GM20000 (cell line): ENCODE measurements at places on chromosomes 16 and 17.
A peak's percentile ranks its signal among the peaks of the same experiment; 100 is the strongest.

DNA sequence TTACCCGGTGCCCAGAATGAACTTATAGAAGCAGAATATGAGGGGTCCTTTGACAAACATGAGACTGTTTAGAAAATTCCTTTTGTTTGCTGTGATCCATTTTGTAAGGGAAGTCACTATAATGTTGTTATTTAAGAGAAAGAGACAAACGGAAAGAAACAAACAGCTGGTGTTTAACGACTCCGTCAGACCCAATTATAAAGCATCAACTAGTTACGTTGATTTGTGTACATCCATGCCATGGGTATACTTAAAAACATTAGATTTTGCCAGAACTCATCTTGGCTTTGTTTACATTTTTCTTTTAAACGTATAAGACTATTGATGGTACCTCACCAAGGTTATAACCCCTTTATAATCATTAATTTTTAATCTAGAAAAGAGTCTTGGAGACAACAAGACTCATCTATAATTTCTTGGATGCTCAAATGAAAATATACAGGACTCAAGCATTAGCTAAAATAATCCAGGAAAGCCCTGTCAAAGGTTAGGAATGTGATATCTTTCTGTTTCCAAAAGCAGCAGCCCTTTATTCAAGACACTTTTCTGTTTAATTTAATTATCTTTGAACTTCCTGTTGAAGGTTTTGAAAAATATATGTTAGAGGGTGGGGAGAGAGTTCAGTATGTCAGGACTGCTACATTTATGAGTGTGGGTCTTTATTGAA, 331.7 kb downstream of the WWOX start:
- no peak for DNase-seq

GRCh38 chr16:11201498-11202259, 54.3 kb downstream of the SOCS1 start:
- DNase-seq, result no peak

- no peak for DNase-seq
Observed at GRCh38 chr16:27364493-27365141, 37.4 kb upstream of the IL21R start.

- peak; percentile 89 for DNase-seq
Observed at GRCh38 chr16:88769617-88770460, 15.2 kb downstream of the PIEZO1 start.

- DNase-seq, result no peak
Observed at GRCh38 chr16:81041696-81042095, 6.1 kb downstream of the ATMIN start.

DNA sequence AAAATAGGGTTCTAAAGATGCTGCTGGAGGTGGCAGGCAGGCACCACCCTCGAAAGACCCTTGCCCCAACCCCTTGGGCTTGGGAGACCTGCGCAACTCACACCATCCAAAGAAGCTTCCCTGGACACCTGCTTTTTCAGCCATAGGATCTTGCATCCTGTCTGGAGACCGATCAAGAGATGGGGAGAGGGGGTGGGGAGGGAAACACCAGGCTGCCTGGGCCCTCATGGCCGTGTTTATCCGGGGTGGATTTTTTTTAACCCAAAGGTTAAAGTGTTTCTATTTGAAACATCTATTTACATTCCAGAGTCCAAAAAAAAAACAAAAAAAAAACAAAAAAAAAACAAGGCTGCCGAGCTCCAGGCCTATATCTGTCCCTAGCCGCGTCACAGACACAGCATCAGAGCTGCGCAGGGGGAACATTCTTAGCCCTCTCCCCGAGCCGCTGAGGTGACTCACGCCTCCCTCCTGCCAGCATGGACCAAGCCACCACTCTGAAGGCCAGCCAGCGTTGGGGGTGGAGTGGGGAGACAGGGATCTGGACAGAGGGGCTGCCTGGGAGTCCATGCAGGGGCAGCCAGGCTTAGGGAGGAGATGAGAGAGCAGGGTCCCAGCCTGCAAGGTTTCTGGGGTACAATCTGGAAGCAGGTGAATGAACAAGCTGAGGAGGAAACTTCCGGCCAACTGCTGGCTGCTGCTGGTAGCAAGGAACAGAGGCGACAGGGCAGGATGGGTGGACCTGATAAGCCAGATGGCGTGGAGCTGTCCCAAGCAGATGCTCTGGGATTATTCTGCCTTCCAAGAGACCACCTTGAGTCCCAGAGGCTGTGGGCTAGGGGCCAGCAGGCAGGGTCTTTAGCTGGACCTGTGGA, 14.8 kb downstream of the HDAC5 start:
- no peak for DNase-seq

DNA sequence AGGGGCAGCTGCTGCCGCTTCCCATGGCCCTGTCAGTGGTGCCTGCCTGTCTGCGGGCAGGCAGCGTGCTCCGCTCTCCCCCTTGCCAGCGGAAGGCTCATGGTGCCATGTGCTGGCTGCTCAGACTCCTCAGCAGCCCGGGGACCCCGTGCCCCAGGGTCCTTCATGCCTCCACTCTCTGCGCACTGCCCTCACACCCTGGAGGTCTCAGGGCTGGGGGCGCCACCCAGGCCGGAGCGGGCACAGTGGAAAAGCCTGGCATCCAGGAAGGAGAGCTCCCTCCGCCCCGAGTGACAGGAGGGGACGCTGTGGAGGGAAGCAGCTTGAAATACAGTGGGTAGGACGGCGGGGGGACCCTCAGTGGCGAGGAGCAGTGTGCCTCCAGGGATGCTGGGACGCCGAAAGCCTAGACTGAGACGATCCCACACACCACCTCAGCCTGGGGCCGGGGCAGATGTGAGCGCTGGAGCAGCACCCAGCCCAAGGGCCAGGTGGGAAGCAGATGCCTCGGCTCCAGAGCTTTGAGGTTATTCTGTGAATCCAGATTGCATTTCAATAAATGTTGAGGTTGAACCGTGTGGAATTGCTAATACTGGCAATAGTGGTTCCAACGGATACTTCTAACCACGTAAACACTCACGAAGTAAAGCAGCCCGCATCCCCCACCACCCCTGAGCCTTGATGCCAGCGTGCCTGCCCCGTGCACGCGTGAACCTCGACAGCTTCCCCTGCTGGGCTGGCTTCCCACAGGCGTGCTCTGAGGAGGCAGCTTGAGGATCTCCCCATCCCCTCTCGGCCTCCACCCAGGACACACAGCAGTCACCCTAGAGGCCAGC, 6.5 kb downstream of the TMEM204 start:
- DNase-seq, result peak; percentile 17

- no peak for DNase-seq
Observed at GRCh38 chr16:72173997-72174396, 2.0 kb upstream of the PMFBP1 start.

DNA sequence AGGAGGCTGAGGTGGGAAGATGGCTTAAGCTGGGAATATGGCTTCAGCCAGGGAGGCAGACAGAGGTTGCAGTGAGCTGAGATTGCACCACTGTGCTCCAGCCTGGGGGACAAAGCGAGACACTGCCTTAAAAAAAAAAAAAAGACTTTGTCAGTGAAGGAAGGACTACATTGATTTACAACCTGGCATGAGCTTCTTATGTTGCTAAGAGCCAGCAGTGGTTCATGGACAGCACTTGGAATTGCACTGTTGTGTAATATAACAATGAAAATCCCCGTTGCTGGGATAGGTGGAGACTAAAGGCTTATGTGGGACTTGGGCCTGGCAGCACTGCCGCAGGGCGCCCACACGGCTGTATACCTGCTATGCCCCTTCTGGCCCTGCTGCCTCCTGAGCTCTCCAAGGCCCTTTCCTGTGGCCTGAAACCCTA, 14.1 kb upstream of the SLC16A5 start:
- DNase-seq, result no peak
